ENCODE measurements at places on chromosomes 7 and 10.

- no peak for DNase-seq
Measured at GRCh38 chr7:109091042-109091441, 521.4 kb downstream of the DNAJB9 start.

DNA sequence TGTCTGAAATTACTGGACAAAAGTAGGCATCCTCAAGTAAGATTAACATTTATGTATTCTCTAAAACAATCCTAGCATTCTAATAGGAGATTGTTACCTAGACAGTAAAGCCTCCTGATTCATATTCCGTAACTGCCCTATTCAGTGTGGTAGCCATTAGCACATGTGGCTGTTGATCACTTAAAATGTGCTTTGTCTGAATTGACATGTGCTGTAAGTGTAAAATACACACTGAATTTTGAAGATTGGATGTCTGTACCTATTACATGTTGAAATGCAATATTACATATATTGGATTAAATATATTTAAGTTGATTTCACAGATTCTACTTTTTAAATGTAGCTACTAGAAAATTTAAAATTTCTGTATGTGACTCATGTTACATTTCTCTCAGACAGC lies 14.6 kb downstream of the EDRF1 start:
- no peak for DNase-seq

DNA sequence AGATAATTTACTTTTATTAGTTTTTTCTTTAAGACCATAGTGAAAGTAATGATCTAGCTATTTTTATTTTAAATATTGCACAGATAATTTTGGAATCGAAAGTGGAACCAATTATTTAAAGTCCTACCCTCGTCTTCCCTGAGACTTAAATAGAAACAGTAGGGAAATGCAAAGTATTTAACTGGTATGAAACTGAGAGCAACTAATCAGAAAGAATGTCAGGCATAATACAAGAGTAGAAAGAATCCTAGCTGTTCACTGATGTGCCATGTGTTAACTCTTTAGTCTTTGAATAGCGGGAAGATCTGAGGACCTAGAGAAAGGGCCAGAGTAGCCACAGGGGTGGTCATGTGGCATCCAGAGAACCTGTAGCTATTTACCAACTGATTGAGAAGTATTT lies 630.0 kb downstream of the NRG3 start:
- DNase-seq, result no peak

- no peak for DNase-seq
Measured at GRCh38 chr7:40969641-40970040, 733.2 kb downstream of the INHBA start.

DNA sequence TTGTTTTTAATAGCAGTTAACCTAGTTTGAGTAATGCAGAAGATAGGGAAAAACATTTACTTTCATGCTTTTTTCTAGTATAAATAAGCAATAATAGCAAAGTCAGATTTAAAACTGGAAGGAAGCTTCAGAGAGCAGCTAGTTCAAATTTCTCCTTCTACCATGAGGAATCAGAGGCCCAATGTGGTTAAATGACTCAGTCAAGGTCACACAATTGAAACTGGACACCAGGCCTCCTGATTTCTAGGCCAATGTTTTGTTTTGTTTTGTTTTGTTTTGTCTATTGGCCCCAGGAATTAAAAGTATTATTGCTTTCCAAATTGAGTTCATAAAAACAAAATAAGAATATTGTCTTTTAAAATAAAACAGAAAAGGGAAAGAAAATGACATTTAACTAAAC lies 122.3 kb downstream of the TRIL start:
- no peak for DNase-seq

GRCh38 chr10:91460681-91461080 lies 50.5 kb downstream of the HECTD2 start:
- no peak for DNase-seq

- DNase-seq, result no peak
Measured at GRCh38 chr10:132422903-132423825, 26.2 kb downstream of the PWWP2B start.

DNA sequence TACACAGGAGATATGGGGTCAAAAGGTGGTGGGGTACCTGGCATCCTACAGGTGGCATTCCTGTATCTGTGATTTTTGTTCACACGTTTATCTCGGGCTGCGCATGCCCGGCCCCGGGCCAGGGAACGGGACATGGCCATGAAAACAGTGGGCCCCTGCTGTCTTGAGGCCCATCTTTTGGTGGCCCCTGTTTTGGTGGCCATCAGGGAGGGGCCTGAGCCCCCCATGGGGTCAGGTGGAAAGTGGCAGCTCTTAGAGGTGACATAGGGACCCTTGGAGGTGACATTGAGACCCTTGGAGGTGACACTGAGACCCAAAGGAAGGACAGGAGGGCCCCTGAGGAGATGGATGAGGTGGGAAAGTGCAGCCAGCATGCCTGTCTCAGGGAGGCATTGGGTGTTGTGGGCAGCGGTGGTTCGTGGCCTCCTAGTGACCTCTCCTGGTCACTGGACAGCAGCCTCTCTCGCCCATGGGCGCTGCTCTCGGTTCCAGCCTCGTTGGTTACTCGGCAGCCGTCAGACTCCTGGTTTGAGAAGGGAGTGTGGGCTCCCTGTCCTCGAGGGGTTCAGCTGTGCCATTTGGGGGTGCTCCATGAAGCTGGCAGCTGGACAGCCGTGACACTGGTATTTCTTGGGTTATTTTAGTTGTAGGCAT lies 39.9 kb downstream of the INPP5A start:
- DNase-seq, result peak; percentile 11

GRCh38 chr7:94374721-94375566 lies 19.8 kb upstream of the COL1A2 start:
- peak; percentile 9 for DNase-seq
